ENCODE measurements at places on chromosomes 5 and 9.

GRCh38 chr5:121976979-121977378, 15.2 kb downstream of the SRFBP1 start:
- no peak for DNase-seq

GRCh38 chr9:12817702-12818101, 42.9 kb downstream of the LURAP1L start:
- no peak for DNase-seq

DNA sequence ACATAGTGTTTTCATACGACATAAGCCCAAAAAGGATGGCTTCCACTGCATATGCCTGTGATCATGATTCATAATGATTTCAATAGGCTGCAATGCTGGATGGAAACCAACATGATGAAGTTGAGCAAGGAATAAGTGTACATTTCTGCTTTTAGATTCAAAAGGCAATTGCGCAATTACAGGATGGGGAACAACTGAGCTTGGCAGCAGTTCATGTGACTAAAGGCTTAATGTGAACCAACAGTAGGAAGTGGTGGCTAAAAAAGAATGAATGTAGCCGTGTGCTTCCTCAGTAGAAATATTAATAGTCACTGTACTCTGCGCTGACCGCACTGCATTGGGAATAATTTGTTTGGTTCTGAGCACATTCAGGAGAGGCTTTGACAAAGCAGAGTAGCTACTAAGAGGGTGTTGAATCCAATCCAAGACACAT, 51.2 kb downstream of the SLC1A3 start:
- DNase-seq: no peak

DNA sequence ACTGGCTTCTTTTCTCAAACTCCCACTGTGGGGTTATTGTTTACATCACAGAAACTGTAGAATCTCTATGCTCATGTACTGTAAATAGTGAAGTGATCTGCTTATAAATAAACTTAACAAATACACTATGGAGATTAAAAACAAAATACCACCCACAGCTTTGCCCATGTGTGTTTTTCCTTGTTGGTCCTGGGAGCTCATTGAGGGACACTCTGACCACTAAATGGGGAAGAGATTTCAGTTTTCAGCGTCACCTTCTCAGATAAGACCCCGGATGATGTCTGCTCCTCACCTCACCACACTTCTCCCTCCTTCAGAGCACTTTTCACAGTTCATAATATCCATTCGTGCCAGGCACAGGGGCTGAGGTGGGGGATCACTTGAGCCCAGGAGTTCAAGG, 89.7 kb downstream of the PDE6A start:
- DNase-seq: no peak

DNA sequence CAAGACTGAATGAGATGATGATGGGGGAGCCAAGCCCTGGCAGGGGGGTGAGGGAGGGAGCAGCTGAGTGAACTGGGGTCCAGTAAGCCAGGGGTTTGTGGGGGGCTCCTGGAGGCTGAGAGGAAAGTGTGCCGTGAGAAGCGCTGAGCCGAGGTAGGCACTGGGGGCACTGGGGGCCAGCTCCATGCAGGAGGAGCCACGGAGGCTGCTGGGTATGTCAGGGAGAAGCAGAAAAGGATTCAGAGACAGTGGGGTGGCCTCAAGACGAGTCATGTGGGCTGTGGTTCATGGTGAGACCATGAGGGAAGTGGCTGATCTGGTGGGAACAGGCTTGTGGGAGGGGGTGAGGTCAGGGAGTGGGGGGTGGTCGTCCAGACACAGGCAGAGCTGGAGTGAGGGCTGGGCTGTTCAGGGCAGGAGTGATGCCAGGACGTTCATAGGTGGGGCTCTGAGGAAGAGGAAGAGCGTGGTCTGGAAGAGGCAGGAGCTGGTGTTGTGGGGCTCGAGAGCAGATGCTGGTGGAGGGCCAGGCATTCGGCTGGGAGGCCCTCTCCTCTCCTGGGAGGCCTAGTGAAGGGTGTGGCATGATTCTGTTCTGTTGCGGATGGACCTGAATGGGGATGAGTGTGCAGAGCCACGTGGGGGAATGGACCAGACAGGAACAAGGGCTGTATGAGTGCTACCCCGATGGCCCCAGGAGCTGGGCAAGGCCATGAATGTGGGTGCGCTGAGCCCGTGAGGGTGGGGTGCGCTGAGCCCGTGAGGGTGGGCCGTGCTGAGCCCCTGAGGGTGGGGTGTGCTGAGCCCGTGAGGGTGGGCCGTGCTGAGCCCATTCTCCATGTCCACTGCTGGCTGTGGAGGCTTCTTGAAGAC, 92.7 kb upstream of the CACNA1B start:
- DNase-seq: no peak

GRCh38 chr9:105206821-105207699, 37.4 kb upstream of the SLC44A1 start:
- no peak for DNase-seq

- DNase-seq: no peak
Observed at GRCh38 chr5:95812074-95812471, 10.5 kb downstream of the GLRX start.

DNA sequence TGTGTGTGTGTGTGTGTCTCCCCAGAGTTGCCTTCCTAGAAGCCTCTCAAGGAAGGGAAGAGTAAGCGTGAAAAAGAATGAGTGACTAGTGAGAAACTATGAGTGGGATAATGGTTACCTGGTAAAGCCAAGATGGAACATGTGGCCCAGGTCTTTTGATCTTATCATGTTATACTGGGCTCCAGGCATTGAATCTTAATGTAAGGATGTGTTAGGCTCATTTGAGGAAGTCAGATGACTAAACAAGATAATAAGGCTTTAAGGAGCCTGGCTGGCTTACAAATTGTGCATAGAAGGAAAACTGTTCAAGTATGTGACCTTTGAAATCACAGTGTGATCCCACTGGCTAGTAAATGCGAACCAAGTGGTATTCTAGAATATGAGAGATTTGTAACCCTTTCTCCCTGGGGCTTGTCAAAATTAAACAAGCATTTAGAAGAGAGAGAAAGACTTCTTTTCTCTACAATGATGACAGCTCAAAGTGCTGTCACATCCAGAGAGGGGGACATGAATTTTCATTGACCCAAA, 29.9 kb upstream of the HMHB1 start:
- no peak for DNase-seq

DNA sequence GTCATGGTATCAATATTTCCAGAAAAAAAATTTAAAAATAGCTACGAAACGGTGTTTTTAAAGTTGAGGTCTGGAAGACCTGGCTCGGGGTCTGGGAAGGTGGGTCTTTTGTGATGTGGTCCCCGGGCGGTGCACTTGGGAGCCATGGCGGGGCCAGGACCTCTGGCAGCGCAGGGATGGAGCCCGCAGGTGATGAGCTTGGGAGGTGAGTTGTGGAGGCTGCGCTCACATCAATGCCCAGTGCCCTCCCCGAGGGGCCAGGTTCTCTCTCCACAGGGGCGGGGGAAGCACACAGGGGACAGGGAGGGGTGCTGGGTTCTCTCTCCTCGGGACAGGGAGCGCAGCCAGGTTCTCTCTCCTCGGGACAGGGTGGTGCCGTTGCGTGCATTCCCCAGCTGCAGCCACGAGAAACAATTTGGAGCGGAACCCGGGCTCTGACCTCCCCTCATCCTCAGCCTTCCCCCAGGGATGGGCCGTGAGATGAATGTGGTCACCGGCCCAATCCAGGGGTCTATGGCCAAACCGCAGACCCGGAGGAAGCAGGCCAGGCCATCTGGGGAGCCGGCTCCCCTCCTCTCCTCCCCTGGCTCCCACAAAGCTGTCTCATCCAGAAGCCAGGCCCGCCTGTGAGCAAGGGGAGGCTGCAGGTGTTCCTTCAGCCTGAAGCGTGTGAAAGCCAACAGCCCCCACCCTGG, 25.8 kb downstream of the DBH start:
- no peak for DNase-seq

- no peak for DNase-seq
Observed at GRCh38 chr5:139369181-139369580, 13.9 kb downstream of the SLC23A1 start.

DNA sequence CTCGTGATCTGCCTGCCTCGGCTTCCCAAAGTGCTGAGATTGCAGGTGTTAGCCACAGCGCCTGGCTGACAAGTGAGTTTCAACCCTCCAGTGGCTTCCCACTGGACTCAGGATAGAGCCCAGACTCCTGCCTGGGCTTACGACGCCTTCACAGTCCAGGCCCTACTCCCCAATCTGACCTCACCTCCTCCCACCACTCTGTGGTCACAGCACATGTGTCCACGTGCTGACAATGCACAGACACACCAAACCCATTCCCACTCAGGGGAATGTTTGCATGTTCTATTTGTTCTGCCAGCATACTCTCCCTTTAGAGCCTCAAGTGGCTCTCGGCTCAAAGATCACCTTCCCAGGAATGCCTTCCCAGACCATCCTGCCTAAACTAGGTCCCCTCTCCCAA, 31.1 kb upstream of the TRIM14 start:
- DNase-seq: no peak

DNA sequence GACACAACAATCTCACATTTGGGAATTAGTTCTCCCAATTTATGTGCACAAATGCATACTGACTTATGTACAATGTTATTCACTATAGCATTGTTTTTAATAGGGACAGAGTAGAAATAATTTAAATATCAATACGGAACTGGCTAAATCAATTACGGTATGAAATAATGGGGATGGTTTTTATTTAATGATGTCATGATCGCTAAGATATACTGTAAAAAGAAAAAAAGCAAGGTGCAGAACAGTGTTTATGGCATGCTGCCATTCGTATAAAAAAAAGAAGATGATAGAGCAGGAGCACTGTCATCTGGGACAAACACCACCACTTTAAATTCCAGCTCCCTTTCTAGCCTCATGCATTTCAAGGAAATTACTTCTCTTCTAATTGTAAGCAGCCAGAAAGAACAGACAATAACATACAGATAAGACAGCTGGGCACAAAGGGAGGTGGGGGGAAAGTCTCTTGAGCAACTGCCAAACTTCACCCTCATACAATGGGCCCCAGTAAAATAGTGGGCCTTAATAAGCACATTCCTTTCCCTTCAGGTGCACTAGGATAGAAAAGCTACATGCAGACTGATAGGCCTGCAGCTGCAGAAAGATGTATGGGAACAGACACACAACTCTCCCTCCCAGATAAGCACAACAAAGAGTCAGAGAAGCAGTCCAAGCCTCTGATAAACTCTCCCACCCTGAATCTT, 8.4 kb downstream of the SREK1IP1 start:
- DNase-seq: no peak

GRCh38 chr5:172534229-172535107, 80.1 kb upstream of the SH3PXD2B start:
- DNase-seq: no peak

DNA sequence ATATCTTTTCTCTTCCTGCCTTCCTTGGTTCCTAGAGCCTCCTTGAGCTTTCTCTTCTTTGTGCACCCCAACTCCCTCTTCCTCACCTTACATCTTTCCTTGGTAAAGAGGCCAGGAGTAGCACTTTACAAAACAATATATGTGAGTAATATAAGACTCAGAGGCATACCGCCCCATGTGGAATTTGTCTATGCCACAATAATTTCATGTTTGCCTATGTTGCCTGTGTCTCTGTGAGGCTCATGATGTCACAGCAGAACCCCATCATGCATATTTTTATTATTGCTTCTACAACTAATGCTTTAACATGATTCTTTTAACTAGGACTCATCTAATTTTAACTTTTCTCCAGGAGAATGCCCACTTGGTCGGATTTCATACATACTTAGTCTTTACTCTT, 15.0 kb upstream of the LVRN start:
- DNase-seq: no peak

DNA sequence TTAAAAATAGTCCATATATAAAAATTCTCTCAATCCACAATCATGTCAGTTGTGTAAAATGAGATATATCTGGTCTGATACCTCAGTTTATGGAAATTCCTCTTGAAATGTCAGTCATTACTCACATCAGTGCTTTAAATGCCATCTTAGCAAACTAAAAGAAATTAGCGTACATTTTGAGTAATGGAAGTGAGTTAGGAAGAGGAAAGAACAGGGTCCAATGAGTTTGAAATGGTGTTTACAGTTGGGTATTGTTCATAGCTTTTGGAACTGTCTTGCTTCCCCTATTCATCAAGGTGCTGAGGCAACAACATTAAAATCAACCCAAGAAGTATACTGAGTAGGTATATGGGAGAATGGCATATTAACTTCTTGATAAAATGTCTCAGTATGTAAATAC, 8.7 kb upstream of the MTX3 start:
- no peak for DNase-seq

DNA sequence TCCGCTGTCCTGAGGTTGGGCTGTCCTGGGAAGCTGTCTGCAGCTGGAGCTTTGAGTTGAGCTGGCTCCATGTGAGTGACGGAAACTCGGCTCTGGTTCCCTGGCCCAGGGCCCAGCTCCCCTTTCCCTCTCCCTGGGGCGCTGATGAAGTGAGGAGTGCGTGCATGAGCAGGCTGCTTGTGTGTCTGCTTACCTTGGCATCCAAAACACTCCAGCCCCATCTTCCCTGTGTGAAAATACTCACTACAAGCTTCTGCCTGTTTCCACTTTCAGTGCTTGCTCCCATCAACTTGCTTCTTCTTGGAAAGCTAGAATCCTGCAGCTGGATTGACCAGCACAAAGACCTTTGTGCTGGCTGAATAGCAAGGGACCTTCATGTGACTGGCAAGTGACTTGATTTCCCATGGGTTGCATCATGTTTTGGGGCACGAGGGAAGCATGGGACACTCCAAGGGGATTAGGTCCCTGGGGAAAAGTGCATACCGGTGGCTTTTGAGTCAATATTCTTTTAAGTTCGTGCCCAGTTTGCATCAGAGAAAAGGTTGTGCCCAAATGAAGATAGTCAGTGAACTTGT, 198.1 kb downstream of the GADD45G start:
- DNase-seq: no peak

DNA sequence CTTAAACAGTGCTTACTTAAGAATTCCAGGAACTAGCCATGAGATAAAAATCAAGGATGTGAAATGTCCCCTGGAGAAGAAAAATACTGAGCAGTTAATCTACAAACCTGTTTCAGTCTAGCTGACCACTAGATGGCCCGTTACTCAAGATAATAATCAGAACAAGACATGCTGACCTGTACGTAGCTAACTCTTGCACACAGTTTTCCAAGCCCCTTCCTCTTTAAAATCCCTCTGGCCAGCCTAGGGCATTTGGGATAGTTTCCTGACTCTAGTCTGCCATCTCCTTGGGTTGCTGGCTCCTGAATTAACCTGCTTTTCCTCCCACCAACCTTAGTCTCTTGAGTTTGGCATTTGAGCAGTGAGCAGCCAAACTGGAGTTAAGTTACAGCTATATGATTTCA, 59.2 kb upstream of the TRAF1 start:
- peak; percentile 30 for DNase-seq

DNA sequence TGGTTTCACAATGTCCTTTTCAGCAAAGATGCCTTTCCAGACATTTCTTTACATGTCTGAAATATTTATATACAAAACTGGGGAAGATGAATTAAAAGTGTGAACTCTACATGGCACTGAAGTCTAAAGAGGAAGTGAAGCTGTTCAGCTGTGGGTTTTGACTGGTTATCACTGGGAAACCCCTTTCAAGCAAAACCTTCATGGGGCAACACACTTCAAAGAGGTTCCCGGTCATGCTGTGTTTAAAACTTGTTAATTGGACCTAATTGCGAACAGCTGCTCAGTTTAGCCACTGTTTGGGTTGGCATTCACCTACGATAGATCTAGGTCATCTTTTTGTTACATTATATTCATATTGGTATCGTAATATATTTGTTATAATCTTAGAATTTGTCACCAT, 20.0 kb upstream of the GDNF start:
- DNase-seq: no peak

- DNase-seq: no peak
Observed at GRCh38 chr5:17448877-17449276, 49.2 kb upstream of the TAF11L2 start.
